Stimulated activated CD8-positive, alpha-beta memory T cell treated with anti-CD3 and anti-CD28 coated beads, Interleukin-2, amount 100 ng/mL, for 1 hour (primary cell): ENCODE measurements at places on chromosomes 5 and 9.
A peak's percentile ranks its signal among the peaks of the same experiment; 100 is the strongest.

GRCh38 chr5:135476615-135477581, 24.7 kb upstream of the TIFAB start:
- no peak for DNase-seq

DNA sequence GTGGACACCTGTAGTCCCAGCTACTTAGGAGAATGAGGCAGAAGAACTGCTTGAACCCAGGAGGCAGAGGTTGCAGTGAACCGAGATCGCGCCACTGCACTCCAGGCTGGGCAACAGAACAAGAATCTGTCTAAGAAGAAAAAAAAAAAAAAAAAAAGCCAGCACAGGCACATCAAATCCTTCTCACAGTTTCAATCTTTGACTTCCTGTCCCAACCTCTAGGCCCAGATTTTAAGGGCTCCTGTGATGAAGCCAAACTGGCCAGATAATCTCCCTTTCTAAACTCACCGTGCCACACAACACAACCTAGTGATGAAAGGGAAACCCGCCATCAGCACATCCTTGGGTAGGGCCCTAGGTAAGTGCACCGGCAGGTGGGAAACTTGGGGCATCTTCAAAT, 58.1 kb downstream of the ROR2 start:
- DNase-seq, result no peak

GRCh38 chr9:107112707-107113243, 170.3 kb upstream of the RAD23B start:
- no peak for DNase-seq

DNA sequence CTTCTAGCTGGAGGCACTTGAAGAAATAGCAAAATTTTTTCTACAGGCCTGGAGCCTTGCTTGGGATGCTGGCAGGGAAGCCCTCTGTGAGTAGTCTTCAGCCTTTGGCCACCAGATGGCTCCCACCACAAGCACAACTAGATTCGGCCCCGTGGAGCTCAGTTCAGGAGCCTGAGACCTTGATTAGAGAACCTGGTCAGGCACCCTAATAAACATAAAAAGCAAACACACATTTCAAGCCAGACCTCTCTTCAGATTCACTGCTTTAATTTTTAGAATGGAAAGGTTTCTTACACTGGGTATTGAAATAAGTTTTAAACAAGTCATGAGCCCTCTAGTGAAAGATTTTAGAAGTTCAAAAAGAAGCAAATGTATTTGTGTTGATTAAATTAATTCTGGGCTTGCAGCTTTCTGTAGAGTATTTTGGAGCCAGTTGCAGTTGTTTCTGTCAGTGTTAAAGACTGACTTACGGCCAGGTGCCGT, 41.4 kb downstream of the GLRX start:
- DNase-seq, result peak; percentile 55

- no peak for DNase-seq
Measured at GRCh38 chr5:152405145-152405544, at the start of gene NMUR2. Gene NMUR2, minus strand, starts transcription at chr5:152405279. Its CDS starts 166 bp downstream, at chr5:152405113.

GRCh38 chr5:143428155-143428554, 24.7 kb upstream of the NR3C1 start:
- no peak for DNase-seq

GRCh38 chr9:83070261-83070660, 7.3 kb upstream of the RASEF start:
- DNase-seq, result no peak

GRCh38 chr9:2418619-2419018, 203.0 kb upstream of the VLDLR start:
- DNase-seq, result no peak

- no peak for DNase-seq
Measured at GRCh38 chr9:110928599-110928998, 109.7 kb downstream of the LPAR1 start.

GRCh38 chr9:109467936-109468335, 30.2 kb downstream of the PTPN3 start:
- no peak for DNase-seq

GRCh38 chr9:131433302-131433854, 39.5 kb downstream of the PRRC2B start:
- no peak for DNase-seq

GRCh38 chr5:135458356-135458755, 6.2 kb upstream of the TIFAB start:
- DNase-seq, result no peak

DNA sequence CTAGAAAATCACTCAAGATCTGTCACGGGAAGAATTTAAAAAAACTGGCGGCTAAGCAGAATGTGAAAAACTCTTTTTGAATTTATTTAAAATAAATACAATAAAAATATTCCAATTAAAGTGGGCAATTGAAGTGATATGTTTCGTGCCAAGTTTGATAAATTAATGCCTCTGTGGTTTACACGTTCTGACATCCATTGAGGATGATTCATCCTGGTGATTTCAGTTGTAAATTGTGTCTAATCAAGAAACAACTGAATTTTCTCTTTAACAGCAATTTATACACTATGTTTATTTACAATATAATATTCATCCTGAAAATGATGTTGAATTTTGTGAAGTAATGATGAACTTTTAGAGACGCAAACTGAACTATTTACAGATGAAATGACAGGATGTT, 21.0 kb upstream of the OSMR start:
- no peak for DNase-seq

GRCh38 chr5:75536694-75537360, 25.1 kb downstream of the POLK start:
- DNase-seq, result no peak

- DNase-seq, result no peak
Measured at GRCh38 chr5:155154973-155155372, 141.4 kb downstream of the KIF4B start.

DNA sequence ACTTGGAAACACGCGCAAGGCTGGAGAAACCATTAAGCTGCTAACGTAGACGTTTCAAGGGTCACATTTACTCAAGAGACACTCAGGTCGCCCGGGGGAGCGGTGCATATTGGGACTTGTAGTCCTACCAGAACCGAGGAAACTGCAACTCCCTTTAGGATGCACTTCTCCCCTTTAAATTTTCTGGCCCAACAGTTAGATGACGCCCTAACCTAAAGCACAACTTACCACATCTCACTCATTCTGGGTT, 384 bp upstream of the DMXL1 start:
- DNase-seq, result no peak

DNA sequence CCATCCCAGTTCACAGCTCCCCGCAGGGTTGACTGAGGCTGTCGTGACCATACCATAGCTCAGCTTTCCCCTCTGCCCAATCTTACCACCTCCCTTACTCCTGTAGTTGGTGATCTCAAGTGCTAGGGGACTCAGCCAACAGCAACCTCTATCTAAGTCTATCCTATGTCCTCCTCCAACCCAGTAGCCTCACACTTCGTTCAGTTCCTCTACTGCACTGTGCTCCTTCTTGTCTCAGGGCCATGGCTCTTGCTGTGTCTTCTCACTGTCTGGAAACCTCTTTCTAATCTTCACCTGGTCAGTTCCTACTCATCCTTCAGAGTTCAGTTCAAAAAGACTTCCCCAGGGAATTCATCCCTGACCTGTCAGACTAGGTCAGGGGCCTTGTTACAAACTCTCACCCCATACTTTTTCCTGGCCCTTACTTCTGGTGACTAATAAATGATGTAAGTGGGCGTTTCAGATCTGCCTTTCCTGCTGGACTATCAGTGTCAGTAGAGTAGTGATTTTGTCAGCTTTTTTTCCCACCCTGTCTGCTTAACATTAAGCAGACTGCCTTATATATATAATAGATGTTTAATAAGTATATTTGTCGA, 53.6 kb upstream of the NR3C1 start:
- DNase-seq, result no peak

- DNase-seq, result no peak
Measured at GRCh38 chr5:131262953-131263541, 806 bp upstream of the CDC42SE2 start.

GRCh38 chr5:180640861-180641565, 8.4 kb downstream of the FLT4 start:
- DNase-seq, result no peak

GRCh38 chr9:134629586-134630392, 11.8 kb upstream of the COL5A1 start:
- no peak for DNase-seq

- no peak for DNase-seq
Measured at GRCh38 chr5:39178171-39178570, 41.2 kb downstream of the FYB1 start.

DNA sequence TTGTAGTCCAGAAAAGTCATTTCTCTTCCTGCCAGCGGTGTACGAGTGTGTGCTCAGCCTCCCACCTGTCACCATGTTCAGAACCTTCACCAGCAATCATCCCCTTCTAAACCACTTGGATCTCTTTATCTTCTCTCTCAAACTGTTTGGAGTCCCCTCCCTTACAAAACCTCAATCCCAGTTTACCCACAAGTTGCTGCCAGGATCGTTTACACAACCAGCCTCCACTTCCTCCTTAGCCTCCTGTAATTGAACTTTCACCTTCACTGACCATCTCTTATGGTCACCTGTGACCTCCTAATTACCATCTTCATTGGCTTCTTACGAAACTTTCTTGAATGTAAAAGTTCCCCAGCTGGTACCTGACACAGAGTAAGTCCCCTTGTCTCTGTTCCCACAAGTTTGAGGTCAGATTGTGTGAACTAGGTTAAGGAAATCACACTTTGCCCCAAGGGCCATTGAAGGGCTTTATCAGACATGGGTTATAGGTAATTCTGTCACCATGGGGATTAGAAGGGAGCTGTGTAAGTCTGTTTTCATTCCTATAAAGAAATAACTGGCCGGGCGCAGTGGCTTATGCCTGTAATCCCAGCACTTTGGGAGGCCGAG, 20.0 kb downstream of the RNF44 start:
- no peak for DNase-seq

DNA sequence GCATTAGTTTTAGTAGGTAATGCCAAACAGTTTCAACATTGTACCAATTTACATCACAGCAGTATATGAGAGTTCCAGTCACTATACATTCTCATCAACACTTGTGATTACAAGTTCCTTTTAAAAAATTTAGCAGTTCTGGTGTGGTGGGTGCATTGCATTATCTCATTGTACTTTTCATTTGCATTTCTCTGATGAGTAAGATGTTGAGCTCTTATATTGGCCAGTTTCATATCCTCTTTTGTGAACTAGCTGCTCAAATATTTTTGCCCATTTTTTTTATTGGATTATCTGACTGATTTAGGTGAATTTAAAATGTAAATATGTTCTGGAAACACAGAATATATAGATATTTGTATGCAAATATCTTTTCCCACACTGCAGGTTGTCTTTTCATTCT, 160.9 kb upstream of the NR3C1 start:
- DNase-seq, result no peak

DNA sequence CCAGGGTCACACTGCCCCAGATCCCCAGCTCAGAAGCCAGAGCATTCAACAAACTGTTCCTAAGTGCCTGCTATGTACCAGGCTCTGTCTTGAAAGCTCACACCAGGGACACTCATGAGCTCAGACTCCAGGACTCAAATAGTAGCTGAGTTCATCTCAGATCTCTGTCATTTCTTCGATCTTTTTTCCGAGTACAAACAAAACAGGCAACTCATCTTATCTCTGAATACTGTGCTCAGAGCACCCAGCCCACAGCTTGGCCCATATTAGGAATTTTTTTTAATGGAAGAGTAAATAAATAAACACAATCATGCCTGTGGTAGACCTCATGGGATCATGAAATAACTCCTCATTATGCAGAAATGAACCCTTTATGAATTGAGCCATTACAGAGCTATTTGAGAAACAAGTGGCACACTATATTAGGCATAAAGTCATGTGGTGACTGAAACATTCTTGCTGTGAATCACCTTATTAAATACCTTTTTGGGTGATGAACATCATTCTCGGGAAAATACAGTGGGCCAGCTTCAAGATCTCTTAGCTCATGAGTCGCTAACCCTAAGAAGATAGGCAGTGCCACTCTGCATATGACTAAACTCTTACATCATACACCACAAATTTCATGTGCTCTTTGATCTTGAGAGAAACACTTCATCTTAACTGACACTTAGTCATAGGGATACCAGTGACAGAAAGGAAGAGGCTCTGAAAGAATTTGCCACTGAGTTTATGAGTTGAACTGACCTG, 9.9 kb downstream of the SH3RF2 start:
- no peak for DNase-seq

- no peak for DNase-seq
Measured at GRCh38 chr5:61993295-61993927, 312.6 kb upstream of the KIF2A start.

GRCh38 chr5:16690243-16690852, 73.6 kb upstream of the RETREG1 start:
- no peak for DNase-seq

GRCh38 chr5:759111-759751, 25.3 kb downstream of the ZDHHC11B start:
- DNase-seq, result no peak
